Esophagus mucosa (tissue), 1 donor: ENCODE measurements at places on chromosomes 13 and 19. TPM values are rescaled to one million over a fixed set of nuclear protein-coding genes. Genes with fewer than 3 reads are reported as not detected.

Gene ZNF227
- total RNA-seq = 6.1 TPM

Gene ARHGAP45
- total RNA-seq = 5.1 TPM

Gene NXNL1
- total RNA-seq = not detected

Gene TBXA2R
- total RNA-seq = 0.64 TPM

Gene CYP4F8
- not detected for total RNA-seq

Gene ITGBL1
- 0.40 TPM for total RNA-seq

Gene TMEM238
- 25.6 TPM for total RNA-seq

Gene ZNF667
- 0.76 TPM for total RNA-seq

Gene NAA16
- 9.6 TPM for total RNA-seq

Gene CAPS
- 2.7 TPM for total RNA-seq

Gene ZNF729
- not detected for total RNA-seq

Gene PAK4
- total RNA-seq = 40.8 TPM

Gene TRAPPC6A
- total RNA-seq = 19.6 TPM

Gene CYP2F1
- 0.36 TPM for total RNA-seq

Gene ZSCAN5A
- 7.8 TPM for total RNA-seq

Gene METTL21C
- not detected for total RNA-seq

Gene TMEM91
- total RNA-seq = 20.0 TPM

Gene TNFSF13B
- total RNA-seq = 2.0 TPM

Gene SIGLEC5
- total RNA-seq = not detected

Gene CLEC17A
- total RNA-seq = 0.20 TPM

Gene DCT
- not detected for total RNA-seq

Gene ATP11A
- total RNA-seq = 16.7 TPM

Gene PSG6
- not detected for total RNA-seq

Gene OR7C1
- not detected for total RNA-seq
